ENCODE measurements at places on chromosomes 3 and 15.

DNA sequence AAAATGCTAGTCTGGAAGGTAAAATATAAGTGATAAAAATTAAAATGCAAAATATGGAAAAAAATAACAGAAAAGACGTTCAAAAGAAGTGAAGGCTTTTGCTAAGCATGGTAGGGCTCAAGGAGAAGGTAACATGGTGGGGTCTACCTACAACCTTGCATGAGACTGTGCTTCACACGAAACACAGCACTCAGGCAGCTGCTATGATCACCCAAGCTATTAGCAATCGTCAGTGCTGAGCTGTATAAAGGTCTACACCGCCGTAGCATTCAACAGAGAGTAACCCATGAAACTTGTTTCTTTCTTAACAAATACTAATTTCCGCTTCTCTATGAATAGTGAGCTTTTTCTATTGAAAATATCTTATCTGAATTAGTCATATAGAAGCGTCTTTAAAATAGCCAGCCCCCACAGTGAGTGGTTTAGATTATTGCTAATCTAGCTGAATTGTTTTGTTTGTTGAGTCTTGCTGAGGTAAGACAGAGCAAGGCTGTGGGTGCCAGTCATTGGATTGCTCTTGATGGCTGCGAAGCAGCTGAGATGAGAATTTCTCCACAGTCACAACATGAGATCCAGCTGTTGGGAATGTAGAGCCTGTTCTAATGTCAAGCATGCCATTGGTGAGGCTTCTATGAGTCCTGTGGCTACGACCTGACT lies 230.0 kb downstream of the KLF13 start:
- no peak for DNase-seq

GRCh38 chr3:39000008-39000450 lies 51.7 kb downstream of the SCN11A start:
- peak; percentile 64 for DNase-seq

- DNase-seq = no peak
These were observed 826 bp downstream of the CCDC66 start for GRCh38 chr3:56557831-56558170.

DNA sequence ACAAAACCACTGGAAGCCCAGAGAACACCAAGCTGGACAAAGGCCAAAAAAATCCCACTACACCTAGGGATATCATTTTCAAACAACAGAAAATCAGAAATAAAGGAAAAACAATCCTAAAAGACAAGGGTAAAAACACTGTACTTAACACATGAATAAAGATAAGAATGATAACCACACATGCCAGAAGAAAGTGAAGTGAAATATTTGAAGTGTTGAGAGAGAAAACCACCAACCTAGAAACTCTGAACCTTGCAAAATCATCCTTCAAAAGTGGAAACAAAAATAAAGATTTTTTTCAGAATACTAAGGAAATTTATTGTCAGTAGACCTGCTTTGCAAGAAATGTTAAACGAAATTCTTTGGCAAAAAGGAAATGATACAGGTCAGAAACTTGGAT lies 45.1 kb downstream of the KPNA1 start:
- DNase-seq = no peak

GRCh38 chr15:67161412-67161811 lies 93.0 kb downstream of the AAGAB start:
- peak; percentile 46 for DNase-seq
